ENCODE measurements at places on chromosomes 3 and 15.

DNA sequence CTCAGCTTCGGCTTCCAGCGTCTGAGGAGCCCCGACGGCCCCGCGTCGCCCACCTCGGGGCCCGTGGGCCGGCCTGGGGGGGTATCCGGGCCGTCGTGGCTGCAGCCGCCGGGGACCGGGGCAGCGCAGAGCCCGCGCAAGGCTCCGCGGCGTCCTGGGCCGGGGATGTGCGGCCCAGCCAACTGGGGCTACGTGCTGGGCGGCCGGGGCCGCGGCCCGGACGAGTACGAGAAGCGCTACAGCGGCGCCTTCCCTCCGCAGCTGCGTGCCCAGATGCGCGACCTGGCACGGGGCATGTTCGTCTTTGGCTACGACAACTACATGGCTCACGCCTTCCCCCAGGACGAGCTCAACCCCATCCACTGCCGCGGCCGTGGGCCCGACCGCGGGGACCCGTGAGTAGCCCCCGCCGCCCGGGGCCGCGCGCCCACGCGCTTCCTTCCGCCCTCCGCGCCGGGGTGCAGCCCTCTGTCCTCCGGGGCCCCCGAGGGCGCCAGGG lies 462 bp downstream of the EDEM1 start:
- DNase-seq: no peak

DNA sequence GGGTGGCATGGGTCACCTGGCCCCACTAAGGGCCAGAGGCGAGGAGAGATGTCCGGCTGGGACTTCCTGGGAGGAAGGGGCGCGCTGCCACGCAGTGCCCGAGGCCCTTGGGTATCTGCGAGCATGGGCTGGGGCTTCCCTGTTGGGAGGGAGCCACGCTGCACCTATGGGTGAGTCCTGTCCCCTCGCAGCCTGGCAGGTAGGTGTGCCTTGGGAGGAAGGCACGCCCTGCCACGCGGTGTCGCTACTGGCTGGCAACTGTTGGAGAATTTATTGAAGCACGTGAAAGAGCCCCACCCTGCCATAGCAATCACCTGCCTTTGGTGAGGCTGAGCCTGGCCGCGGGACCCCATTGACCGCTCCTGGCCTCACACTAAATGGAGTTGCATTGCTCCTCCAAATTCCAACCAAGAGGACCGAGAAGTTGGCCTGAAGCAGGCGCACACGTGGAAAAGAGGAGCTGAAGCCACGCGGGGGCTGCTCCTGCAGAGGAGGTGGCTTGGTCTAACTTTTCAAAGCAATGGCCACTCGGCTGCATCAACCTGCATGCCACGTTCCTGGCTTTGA lies 134.2 kb downstream of the TJP1 start:
- DNase-seq: no peak

DNA sequence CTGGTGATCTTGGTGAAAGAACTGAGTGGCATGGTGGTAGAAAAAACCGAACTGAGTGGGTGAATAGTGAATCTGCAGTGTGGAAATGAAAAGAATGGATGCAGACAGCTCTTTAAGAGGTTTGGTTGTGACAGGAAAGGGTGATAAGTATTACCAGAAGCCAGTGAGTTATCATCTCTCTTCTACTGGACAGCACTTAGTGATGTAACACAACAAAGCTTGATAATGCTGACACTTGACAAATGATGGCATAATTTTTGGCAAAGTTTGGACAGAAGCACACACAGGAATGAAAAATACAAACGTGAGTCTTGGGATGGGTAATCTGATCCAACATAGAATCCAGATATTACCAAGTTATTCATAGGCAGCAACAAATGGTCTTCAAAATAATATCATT lies 112.2 kb downstream of the ISL2 start:
- no peak for DNase-seq

DNA sequence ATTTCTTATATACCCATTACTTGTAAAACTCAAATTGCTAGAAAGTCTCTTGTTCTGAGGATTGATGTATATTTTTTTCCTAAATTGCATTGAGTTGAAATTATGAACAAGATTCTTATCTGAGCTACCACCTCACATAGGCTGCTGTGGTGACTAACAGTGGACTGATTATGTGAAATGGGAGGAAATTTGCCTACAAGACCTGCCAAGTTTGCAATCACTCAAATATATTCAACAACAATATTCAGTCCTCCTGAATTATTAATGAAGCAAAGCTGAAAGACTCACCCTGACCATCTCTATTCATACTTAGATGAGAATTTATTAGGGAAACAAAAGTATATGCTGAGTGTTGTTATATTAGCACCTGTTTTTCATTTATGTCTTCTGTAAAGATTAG lies 412.6 kb upstream of the SEMA6D start:
- DNase-seq: no peak
